MG63 (cell line): ENCODE measurements at places on chromosomes 6 and 20. TPM values are rescaled to one million over a fixed set of nuclear protein-coding genes. Genes with fewer than 3 reads are reported as not detected.

Gene TGM3
- not detected in 2 replicates for total RNA-seq

- no peak for DNase-seq
Measured at GRCh38 chr6:40918040-40918651, 120.9 kb downstream of the UNC5CL start.

Gene EFCAB8
- not detected in 2 replicates for total RNA-seq

Gene KIAA1755
- total RNA-seq, result 1.2 and 1.5 TPM in 2 replicates

- DNase-seq, result no peak
Measured at GRCh38 chr20:8367689-8368088, 235.6 kb downstream of the PLCB1 start.

Gene HCK
- not detected in 2 replicates for total RNA-seq

Gene SLC17A3
- total RNA-seq, result 0.86 TPM in 1 of 2 replicates, not detected in the other

DNA sequence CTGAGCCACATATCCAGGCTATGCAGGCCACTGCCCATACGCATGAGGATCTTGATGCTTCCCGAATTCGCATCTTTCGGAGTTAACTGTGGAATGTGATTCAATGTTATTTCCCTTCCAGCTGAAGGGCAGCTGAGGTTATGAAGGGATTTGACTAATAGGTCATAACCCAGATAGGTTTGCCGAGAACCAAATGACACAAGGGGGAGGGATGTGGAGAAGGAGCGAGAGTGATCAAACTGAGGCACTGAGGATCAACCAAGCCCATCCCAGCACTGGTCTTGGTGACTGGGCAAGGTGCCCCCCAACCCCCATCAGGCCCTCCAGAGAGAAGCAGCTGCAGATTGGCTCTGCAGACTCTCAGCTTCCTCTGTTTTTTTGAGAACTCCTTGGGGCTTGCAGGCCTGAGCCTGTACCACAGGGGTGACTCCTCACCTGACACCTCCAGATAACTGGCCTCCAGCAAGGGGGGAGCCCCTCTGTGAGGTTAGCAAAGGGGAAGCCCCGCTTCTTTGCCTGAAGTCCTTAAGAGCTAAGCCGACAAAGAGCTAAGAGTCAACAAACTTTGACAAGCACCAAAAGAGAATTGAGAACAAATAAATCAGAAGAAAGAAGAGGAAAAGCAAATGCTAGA, 185.9 kb downstream of the PDE7B start:
- no peak for DNase-seq

GRCh38 chr6:20810727-20811108, 276.5 kb downstream of the CDKAL1 start:
- DNase-seq, result no peak

Gene CNR1
- total RNA-seq, result 0.07 and 0.72 TPM in 2 replicates

DNA sequence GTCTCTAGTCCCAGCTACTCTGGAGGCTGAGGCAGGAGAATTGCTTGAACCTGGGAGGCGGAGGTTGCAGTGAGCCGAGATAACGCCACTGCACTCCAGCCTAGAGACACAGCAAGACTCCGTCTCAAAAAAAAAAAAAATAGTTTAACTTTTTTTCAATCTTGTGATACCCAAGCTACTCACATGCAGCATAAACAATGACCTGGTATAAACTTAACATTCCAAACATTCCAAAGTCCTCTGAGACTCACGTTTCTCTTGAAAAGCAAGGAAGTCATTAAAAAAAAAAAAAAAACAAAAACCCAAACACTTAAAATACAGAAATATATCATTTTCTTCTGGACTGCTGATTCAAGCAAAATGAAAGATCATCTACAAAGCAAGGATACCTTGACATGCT, 14.3 kb downstream of the CRNKL1 start:
- DNase-seq, result no peak

Gene SRXN1
- total RNA-seq, result 57.8 and 80.0 TPM in 2 replicates

Gene HRH3
- total RNA-seq, result not detected in 2 replicates

- peak; percentile 100 for DNase-seq
Measured at GRCh38 chr6:44053760-44054556, 73.3 kb downstream of the MRPL14 start.

GRCh38 chr20:44650771-44651433, 597 bp downstream of the ADA start:
- DNase-seq, result peak; percentile 38

- DNase-seq, result no peak
Measured at GRCh38 chr6:118246406-118246805, 301.7 kb upstream of the PLN start.

GRCh38 chr6:73560182-73560732, 39.4 kb upstream of the EEF1A1 start:
- DNase-seq, result no peak

Gene BHLHE23
- not detected in 2 replicates for total RNA-seq

- DNase-seq, result no peak
Measured at GRCh38 chr6:69780585-69781178, 16.1 kb downstream of the LMBRD1 start.

DNA sequence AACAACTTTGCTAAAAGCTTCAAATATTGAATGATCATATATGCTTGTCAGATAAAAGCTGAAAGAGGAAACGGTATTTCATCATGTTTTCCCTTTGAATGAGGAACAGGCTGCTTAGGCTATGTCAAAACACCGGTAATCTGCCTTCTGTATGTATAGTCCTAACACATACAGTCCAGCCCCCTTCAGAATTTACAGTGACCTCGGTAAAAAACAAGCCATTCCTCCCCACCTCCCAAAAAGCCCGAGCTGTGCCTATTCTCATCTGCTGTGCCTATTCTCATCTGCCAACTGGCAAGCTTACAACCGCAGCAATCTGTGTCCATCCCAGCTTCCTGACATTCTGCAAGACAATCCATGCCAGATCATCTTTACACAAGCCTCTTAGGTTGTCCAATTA, 26.8 kb upstream of the UBE2J1 start:
- no peak for DNase-seq

- DNase-seq, result peak; percentile 43
Measured at GRCh38 chr20:57464642-57465211, 60.2 kb downstream of the CTCFL start.

- no peak for DNase-seq
Measured at GRCh38 chr6:3744901-3745470, 6.5 kb downstream of the PXDC1 start.

GRCh38 chr6:142944124-142945048, 590 bp downstream of the HIVEP2 start:
- DNase-seq, result peak; percentile 69

Gene PBOV1
- not detected in 2 replicates for total RNA-seq

DNA sequence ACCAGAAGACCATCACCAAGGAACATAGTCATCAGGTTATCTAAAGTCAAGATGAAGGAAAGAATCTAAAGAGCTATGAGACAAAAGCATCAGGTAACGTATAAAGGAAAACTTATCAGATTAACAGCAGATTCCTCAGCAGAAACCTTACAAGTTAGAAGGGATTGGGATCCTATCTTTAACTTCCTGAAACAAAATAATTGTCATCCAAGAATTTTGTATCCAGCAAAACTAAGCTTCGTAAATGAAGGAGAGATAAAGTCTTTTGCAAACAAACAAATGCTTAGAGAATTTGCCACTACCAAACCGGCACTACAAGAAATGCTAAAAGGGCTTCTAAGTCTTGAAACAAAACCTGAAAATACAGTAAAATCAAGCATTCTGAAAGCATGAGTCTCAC, 71.0 kb downstream of the HECA start:
- DNase-seq, result no peak

Gene NOX3
- not detected in 2 replicates for total RNA-seq

DNA sequence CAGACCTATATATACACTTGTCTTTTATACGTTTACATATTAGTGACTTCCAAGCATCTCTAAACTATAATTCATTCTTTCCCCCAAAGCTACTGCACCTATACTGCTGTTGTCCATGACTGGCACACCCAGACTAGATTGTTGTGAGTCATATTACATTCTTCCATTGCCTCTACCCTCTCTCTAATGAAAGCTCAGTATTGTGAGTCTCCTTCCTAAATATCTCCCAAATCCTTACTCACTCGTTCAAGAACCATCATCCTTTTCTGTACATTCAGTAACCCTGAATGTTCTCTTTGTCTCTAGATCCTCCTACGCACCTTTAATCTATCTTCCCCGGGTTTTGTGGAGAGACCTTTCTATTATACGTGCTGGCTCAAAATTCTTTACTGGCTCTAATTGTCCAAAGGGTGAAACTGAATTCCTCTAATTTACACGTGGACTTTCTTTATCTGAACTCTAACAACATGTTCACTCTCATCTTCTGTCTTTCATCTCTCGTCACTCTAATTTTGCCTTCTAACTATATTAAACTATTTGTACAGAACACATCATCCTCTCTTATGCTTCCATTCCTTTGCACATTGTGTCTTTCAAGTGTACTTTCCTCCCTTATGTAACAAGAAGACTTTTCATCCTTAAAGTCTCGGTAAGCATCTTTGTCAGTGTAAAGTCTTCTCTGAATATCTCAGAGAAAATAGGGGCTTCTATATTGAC, 109.3 kb downstream of the IBTK start:
- no peak for DNase-seq
